Urinary bladder (tissue), 4 donors: ENCODE measurements at places on chromosomes 11 and 22. TPM values are rescaled to one million over a fixed set of nuclear protein-coding genes. Genes with fewer than 3 reads are reported as not detected.

DNA sequence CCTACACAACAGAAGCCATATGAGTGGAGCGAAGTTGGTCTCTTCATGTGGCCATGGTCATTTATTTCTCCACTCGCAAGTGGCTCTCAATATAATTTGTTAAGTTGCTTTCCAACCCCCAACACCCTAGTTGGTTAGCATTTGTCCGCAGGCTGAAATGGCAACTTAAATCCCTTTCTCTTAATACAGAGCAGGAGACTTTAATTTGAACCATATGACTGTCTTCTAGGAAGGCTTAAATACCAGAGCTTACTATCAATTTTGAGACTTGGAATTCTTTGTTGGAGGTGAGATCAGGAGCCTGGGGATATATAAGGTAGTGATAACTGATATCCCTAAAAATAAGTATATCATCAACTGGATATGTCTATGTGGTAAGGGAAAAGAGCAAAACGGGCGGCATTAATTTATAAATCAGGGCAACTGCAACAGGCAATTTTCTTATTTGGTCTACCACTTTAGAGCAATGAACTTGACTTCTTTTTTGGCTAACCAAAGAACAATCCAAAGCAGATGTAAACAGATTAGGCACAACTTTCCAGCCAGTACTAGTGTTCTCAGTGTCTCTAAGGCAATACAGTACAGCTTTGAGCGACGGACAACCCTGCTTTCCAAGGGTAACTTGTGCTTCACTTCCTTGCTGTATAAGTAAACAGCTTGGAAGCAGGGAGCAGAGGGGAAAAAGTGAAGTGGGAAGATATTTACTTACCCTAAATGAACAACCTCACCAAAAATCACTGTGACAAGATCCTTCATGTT lies 74.7 kb upstream of the APOA1 start:
- no peak for DNase-seq

DNA sequence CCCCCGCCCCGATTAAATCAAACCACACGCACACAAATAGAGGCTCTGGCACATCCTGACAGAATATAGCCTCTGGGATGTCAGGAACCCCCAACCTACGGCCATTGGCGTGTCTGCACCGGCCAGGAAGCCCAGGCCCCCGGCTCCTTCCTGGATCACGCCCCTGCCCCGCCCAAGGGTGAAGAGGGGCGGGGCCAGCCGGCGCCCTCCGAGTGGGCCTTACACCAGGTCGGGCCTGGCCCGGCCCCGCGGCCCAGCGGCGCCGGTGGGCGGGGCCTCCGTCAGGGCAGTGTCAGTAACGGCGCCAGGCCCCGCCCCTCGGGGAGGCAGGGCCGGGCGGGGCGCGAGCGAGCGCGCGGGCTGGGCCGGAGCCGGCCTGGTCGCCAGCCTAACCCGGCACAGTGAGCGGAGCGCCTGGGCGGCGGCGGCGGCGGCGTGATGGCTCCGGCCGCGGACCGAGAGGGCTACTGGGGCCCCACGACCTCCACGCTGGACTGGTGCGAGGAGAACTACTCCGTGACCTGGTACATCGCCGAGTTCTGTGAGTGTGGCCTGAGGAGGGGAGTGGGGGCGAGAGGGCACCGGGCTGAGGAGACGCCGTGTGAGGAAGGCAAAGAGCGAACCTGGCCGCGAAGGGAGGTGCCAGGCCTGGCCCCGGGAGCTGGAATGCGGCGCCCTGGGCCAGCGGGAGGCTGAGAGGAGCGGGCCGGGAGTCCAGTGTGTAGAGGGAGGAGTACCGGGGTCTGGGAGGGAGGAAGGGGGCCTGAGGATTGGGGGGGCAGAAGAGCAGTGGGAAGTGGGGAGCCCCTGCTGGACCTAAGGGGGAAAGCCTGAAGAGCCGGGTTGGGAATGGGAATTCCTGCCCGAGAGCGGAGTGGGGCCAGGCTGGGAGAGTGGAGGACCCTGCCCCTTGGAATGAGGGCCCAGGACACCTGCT lies at the start of gene ACER3:
Gene ACER3, plus strand, starts transcription at position 380 of the 937 bp plus-strand sequence. Its CDS starts 59 bp downstream, at position 439.
- DNase-seq = peak; percentile 23

GRCh38 chr11:82315093-82315492 lies 418.6 kb downstream of the FAM181B start:
- DNase-seq = no peak

DNA sequence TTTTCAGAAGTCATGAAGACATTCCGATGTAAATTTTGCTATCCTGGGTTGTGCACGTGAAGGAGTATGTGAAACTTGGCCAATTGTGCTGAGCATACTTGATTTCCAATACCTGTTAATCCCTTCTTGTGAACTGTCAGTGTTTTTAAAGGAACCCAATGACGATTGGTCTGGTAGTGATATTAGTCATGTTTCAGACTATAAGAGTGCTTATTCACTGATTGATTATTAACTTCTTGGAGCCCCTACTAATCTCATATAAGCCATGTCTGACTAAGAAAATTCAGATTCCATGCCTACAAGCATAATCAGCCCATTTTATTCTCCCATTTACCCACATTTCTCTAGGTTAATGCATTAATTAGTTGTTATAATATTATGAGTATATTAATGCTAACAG lies 330.8 kb upstream of the MTNR1B start:
- no peak for DNase-seq

- no peak for DNase-seq
Measured at GRCh38 chr11:8917157-8917825, 6.3 kb downstream of the AKIP1 start.

GRCh38 chr11:121105063-121105480 lies 4.0 kb downstream of the TECTA start:
- peak; percentile 73 for DNase-seq

GRCh38 chr11:9972989-9973388 lies 309.1 kb downstream of the SWAP70 start:
- DNase-seq = peak; percentile 39

DNA sequence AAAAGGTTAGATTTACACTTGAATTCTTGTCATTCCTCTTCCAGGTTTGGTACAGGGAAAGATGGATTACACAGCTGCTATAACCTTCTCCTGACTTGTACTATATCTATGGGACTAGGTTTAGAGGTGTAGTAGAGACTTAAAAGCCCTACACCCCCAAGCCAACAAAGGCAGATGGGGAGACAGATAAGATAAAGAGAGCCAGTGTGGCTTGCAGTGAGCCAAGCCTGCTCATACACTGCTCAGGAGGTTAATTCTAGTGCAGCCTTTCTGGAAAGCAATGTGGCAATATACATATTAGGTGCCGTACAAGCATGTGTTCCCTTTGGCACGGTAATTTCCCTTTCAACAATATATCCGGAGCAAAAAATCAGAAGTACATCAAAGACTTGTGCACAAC lies 10.8 kb downstream of the SIK3 start:
- no peak for DNase-seq

GRCh38 chr11:63667995-63668795 lies 3.0 kb downstream of the ATL3 start:
- no peak for DNase-seq

- DNase-seq = no peak
Measured at GRCh38 chr22:33971561-33971961, 51.3 kb upstream of the LARGE1 start.

DNA sequence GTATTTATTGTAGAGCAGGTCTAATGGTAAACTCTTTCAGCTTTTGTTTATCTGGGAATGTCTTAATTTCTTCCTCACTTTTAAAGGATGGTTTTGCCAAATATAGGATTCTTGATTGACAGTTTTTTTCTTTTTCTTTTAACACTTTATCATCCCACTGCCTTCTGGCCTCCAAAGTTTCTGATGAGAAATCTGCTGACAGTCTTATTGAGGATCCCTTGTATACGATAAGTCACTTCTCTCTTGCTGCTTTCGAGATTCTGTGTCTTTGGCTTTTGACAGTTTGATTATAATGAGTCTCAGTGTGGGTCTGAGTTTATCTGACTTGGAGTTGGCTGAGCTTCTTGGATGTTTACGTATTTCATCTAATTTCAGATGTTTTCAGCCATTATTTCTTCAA lies 6.7 kb upstream of the TSKU start:
- DNase-seq = no peak

- DNase-seq = peak; percentile 78
Measured at GRCh38 chr11:96012086-96012824, 88.3 kb upstream of the MTMR2 start.

GRCh38 chr11:105823495-105824033 lies 198.5 kb downstream of the MSANTD4 start:
- no peak for DNase-seq

DNA sequence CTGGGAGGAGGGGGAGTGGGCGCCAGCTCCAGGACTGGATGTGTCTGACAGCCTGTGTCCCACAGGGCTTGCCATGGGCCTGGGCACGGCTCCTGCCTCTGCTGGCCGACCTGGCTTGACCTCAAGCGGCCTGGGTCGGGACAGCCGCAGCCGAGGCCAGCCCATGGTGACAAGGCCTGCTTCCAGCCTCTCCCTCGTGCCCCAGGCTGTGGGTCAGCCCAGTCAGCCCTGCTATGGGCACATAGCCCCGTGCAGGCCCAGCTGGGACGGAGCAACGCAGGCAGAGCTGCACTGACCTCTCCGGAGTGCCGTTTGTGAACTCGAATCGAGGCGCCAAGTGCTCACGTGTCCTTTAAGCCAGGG lies 17.9 kb downstream of the OSBPL5 start:
- DNase-seq = no peak

DNA sequence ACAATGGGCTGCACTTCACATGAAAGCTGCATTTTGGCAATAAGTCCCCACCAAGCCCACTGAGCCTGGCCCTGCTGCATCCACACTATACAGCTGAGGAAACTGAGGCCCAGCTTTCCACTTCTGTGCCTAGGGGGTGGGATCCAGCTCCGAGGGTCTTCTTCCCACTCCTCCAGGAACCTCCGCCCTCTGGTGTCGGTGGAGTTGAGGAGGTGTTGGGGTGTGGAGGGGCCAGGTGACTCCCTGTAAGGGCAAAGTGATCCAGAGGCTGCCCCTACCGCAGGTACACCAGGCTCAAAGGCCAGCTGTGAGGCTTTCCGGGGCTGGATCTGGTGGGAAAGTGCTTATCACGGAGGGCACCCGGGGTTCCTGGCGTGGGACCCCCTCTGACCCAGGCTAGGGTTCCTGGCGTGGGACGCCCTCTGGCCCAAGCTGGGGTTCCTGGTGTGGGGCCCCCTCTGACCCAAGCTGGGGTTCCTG lies 125.0 kb downstream of the KCNQ1 start:
- no peak for DNase-seq

GRCh38 chr22:50114221-50115021 lies 24.6 kb downstream of the MOV10L1 start:
- DNase-seq = no peak

DNA sequence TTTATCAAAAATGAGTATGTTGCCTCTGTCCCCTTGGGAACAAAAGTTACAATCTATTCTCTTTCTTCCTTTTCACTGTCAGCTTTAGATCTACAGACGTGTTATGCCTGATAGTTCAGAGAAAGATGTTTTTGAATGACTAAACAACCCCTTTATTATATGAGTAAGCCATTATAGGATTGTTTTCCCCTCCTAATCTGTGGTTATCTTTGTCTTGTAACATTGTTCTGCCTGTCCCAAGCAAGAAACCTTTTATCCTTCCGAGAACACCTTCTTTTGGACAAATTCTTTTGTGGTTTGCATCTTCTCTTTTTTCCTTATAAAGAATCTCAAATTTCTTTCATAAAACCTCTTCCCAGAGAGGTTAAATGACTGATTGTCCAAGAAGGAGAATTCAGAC lies 208.4 kb downstream of the DDX10 start:
- no peak for DNase-seq

- DNase-seq = no peak
Measured at GRCh38 chr11:2667940-2668339, 31.9 kb downstream of the KCNQ1OT1 start.

GRCh38 chr11:43747130-43747802 lies 66.7 kb downstream of the HSD17B12 start:
- no peak for DNase-seq

DNA sequence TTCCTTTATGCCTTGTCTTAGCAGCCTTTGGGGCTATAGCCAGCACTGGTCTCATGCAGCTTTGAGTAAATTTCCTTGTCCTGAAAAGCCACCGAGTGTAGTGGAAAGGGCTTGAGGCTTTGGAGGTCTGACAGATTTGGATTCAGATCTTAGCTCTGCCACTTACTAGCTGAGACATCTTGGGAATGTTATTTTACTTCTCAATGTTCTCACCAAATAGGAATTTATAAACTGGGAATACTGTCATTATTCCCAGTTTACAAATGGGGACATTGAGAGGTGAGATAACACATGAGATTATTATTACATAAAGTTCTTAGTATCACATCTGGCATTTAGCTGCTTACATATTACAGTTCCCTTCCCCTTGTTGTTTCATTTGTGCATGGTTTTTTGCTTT lies 95.5 kb downstream of the COMMD9 start:
- DNase-seq = no peak

DNA sequence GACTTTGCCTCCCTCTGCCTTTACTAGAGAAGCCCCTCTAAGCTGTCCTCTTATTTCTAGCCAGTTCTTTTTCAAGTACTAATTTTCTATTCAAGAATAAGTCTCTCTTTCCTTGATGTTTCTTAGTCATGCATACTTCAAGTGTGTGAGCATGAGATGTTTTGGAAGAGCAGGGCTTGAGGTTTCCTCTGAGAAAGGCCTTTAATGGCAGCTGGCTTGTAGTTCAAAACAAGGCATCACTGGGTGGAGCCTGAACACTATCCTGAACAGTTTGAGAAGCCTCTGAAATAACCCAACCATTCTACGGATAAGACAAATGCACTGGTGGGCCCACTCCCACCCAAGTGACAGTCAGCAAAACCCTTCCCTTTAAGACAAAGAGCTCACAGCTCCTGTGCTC lies 37.6 kb downstream of the CLDN25 start:
- DNase-seq = no peak

DNA sequence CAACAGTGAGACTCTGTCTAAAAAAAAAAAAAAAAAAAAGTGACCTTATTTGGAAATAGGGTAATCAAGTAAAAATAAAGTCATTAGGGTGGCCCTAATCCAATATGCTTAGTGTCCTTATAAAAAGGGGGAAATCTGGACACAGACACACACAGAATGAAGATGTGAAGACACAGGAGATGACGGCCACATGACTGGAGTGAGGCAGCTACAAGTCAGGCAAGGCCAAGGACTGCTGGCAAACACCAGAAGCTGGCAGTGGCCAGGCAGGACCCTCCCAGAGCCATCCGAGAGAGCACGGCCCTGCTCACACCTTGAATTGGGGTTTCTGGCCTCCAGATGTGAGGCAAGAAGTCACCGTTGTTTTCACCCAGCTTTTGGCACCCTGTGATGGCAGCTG lies 28.6 kb downstream of the LRFN4 start:
- DNase-seq = no peak

- DNase-seq = no peak
Measured at GRCh38 chr11:10683429-10683828, 10.1 kb downstream of the IRAG1 start.

GRCh38 chr22:49196046-49196511 lies 631.6 kb downstream of the BRD1 start:
- DNase-seq = no peak

The OR4D5 gene
- total RNA-seq = not detected

The DCPS gene
- total RNA-seq = 6.7 TPM

The ELF5 gene
- 13.4 TPM for total RNA-seq

The OTOG gene
- 0.05 TPM for total RNA-seq

The SYVN1 gene
- 16.2 TPM for total RNA-seq

The FAM181B gene
- total RNA-seq = 3.3 TPM

The TSSC4 gene
- 16.6 TPM for total RNA-seq

The SCGB1D2 gene
- total RNA-seq = not detected

The SOX10 gene
- 4.5 TPM for total RNA-seq

The TEF gene
- 9.0 TPM for total RNA-seq

The CYTH4 gene
- total RNA-seq = 10.8 TPM

The LRRC55 gene
- total RNA-seq = 0.53 TPM

The DEPDC7 gene
- 10.5 TPM for total RNA-seq

The FOLR1 gene
- 1.1 TPM for total RNA-seq
